OCI-LY7 (cell line): ENCODE measurements at places on chromosomes 16 and 17.
A peak's percentile ranks its signal among the peaks of the same experiment; 100 is the strongest.

- DNase-seq = no peak
These were observed 36.1 kb downstream of the HIC1 start for GRCh38 chr17:2090804-2091534.

DNA sequence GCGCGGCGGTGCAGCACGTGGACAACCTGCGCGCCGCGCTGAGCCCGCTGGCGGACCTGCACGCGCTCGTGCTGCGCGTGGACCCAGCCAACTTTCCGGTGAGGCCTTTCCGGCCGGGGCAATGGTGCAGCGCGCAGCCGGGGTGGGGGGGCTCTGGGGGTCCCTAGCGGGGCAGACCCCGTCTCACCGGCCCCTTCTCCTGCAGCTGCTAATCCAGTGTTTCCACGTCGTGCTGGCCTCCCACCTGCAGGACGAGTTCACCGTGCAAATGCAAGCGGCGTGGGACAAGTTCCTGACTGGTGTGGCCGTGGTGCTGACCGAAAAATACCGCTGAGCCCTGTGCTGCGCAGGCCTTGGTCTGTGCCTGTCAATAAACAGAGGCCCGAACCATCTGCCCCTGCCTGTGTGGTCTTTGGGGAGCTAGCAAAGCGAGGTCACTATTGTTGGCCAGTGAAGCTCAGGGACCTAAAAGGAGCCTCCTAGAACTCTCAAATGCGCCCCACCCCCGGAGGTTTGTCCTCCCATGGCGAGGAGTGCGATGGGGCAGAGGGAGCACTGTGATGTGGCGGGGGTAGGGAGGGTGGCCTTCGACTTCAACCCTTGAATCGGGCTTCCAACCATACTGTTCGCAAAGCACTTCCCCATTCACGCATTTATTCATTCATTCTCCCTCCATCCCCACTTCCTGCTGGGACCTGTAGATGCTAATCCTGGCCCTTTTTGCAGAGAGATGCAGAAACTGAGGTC lies 770 bp downstream of the HBM start:
- DNase-seq = no peak

DNA sequence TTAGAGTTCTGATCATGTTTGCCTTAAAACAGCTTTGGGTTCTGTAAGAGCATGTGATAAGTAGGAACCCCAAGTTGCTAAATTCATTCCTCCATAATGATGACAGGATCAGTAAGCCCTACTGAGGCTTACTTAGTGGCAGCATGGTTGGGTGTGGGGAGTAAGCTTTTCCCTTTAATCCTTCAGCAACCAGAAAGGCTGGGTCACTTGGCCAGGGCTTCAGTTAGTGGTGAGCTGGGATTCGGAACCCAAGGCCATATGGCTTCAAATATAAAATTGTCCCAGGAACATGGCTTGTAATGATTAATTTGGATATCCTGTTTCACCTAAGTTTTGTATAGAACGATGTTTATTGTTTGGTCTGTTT lies 850 bp downstream of the GINS3 start:
- DNase-seq = peak; percentile 27

- peak; percentile 39 for DNase-seq
These were observed 18.2 kb downstream of the USP31 start for GRCh38 chr16:23131036-23131435.

- no peak for DNase-seq
These were observed 6.5 kb upstream of the CCL2 start for GRCh38 chr17:34248511-34249024.

DNA sequence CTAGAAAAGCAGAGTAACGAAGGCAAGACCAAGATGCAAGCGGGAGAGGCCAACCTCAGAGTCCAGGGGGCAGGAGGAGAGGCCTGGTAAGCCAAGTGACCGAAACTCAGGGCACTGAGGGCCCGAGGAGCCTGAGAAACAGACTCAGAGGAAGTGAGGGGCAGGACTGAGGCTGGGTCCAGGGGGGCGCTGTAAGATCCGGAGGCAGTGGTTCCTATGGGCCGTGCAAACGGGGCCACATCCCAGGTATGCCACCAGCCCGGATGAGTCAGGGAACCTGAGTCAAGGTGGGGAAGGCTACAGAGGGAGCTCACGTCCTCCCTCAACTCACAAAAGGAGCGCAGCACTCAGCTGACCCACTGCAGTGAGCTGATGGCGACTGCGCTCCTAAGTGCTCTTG lies 8.3 kb downstream of the ZDHHC7 start:
- no peak for DNase-seq

DNA sequence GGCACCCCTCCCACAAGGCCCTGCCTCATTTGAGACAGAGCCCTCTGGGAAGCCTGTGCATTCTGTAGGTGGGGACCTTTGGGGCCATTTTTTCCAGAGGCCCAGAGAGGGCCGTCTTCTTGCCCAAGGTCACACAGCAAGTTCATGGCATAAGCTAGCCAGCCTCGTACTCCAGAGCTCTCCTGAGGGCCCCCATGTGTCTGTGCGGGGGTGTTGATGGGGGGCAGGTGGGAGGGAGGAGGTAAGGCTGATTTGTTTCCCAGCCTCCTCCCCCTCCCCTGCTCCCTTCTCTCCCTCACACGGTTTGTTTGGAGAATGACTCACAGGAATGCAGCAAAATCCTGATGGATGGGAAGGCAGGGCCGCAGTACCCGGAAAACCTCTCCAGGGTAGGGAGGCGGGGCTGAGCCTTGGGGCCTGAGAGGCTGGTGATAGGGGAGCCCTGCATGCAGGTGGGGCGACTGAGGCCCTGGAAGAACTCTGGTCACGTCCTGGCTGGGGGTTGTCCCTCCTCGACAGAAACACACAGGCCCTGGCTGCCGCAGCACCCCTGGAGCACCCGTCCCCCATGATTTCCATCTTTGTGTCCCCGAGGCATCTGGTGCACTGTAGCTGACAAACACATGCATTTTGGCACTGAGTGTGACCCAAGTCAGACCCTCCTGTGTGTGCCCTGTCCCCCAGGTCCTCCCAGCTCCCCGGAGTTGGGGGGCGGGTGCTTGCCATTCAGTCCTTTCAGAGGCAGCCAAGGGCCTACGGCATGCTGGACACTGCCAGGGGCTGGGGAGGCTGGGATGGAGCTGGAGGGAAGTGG lies 29.7 kb downstream of the RAI1 start:
- no peak for DNase-seq
